ENCODE measurements at places on chromosomes 1 and 21. TPM values are rescaled to one million over a fixed set of nuclear protein-coding genes. Genes with fewer than 3 reads are reported as not detected.

Gene TLCD4
- 17.8 TPM for total RNA-seq

Gene TSPEAR
- total RNA-seq = not detected

Gene AKR7A2
- 86.0 TPM for total RNA-seq

Gene LRRC53
- not detected for total RNA-seq

Gene LAMB3
- 0.14 TPM for total RNA-seq

Gene GNAT2
- total RNA-seq = not detected

Gene CD1B
- total RNA-seq = not detected

Gene PTCH2
- 0.68 TPM for total RNA-seq

Gene CALML6
- not detected for total RNA-seq

Gene KRTAP19-3
- total RNA-seq = not detected

Gene NUDT17
- total RNA-seq = 1.6 TPM

Gene AGT
- 9.2 TPM for total RNA-seq

Gene CDA
- total RNA-seq = 4.3 TPM

Gene KIF14
- 0.28 TPM for total RNA-seq

DNA sequence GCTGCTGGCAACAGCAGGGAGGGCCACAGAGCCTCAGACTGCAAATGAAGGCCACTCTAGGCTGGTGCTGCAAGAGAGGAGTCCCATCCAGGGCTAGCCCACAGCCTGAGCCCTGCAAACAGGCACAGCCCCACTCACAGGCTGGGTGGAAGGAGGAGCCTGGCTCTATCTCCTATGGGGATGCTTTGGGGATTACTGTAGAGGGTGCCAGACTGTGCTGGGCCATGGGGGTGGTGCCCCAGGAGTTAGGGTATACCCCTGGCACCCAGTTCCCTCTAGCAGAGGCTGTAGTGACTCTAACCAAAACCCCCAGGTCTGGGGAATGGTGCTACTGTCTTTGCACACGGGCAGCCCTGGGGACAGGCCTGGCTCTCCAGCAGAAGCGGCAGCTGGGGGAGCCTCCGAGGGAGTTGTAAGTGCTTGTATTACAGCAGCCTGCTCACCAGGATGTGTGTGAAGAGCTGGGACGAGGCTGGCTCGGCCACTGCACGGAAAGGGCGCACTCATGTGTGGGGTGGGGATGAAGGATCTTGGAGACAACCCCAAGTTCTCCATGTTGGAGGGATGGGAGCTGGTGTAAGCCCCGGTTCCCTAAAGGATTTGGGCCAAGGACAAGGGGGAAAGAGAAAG lies 23.4 kb upstream of the EVA1B start:
- DNase-seq = no peak

DNA sequence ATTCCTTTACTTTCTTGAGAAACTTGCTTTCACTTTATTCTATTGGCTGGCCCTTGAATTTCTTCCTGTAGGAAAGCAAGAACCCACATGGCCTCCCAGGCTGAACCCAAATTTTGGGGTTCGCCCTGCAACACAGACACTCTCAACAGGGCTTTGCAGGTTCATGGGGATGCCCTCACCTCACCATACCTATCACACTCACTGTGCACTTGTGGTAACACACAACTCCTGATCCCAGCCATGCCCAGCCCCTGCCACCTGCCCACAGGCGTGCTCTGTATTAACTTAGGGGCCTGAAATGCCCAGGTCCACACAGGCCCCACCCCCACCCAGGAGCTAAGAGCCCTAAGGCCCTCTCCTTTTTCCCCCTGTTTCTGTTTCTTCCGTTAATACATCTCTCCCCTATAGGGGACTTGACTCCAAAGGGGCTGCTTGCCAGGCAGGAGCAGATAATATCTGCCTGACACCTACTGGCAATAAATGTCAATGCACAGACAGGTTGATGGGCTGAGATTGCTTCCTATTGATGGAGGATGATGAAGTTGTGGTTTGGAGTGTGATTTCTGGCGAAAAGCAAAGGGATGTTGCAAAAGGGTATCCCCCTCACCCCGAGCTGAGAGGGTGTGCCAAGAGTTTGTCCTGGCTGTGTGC lies 171.5 kb downstream of the AJAP1 start:
- DNase-seq = no peak

- DNase-seq = no peak
Observed at GRCh38 chr1:199856216-199856780, 171.2 kb upstream of the NR5A2 start.

GRCh38 chr1:99751877-99752504 lies 14.4 kb downstream of the FRRS1 start:
- no peak for DNase-seq

- no peak for DNase-seq
Observed at GRCh38 chr1:93081716-93082115, 2.6 kb downstream of the MTF2 start.

- DNase-seq = no peak
Observed at GRCh38 chr1:90580176-90580575, 136.9 kb downstream of the BARHL2 start.

GRCh38 chr1:155253797-155254196 lies 1.5 kb downstream of the ENTREP3 start:
- no peak for DNase-seq

DNA sequence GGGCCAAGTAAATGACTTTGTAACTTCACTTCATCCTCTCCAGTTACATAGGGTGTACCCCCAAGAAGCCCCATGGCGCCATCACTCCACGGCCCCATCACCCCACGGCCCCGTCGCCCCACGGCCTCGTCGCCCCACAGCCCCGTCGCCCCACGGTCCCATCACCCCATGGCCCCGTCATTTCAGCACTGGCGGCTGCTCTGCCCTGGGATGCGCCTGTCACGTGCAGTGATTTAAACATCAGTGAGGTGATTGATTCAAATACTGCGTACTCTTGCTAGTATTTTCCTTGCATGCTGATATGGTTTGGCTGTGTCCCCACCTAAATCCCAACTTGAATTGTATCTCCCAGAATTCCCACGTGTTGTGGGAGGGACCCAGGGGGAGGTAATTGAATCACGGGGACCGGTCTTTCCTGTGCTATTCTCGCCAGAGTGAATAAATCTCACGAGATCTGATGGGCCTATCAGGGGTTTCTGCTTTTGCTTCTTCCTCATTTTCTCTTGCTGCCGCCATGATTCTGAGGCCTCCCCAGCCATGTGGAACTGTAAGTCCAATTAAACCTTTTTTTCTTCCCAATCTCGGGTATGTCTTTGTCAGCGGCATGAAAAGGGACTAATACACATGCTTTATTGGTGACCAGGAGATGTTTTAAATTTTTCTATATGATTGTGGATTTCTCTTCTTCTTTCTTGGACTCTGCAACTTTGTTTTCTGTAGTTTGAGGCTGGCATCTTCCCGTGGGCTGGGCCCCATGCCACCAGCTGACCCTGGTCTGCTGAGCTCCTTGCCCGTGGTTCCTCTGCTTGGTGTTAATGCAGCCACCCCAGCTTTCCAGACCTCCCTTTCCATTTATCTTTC lies 50.1 kb upstream of the PCBP3 start:
- DNase-seq = peak; percentile 57

GRCh38 chr1:192951691-192952460 lies 107.3 kb downstream of the UCHL5 start:
- DNase-seq = peak; percentile 74

DNA sequence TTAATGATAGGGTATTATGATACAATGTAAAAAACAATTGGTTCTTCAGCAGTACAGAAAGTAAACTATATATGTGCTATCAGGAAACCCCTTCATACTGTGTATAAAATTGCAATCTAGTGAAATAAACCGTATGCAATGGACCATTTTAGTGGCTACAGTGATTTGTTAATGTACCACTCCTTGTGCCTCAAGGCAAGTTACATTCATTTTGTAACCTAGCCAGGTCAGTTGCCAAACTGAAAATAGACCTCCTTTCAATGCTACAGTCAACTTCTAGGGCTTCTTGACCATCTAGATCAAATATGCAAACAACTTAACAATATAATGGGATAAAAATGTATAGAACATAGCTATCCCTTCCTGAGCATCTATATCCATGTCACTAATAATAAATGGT lies 52.0 kb upstream of the RAVER2 start:
- DNase-seq = no peak

- DNase-seq = no peak
Observed at GRCh38 chr1:201250326-201251011, 32.8 kb upstream of the PKP1 start.

- no peak for DNase-seq
Observed at GRCh38 chr1:39525366-39526165, 34.1 kb downstream of the BMP8A start.

- peak; percentile 92 for DNase-seq
Observed at GRCh38 chr1:59057211-59057694, 239.6 kb upstream of the FGGY start.

DNA sequence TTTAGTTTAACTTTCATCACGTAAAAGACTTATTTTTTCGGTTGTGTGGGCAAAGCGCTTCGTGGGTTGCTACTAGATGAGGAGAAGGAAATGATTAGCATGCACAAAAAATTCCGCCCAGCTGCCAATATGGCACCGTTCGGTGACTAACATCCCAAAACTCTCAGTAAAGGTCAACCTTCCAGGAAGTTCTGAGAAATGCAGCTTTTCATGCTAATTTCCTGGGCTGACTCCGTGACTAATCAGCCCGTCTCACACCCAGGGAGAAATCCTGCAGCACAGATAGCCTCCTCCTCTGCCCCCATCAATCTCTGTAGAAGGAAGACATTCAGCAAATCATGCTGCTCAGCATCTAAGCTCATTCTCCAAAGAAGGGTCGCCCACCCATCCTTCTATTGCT lies 34.1 kb downstream of the TMCO4 start:
- DNase-seq = no peak

GRCh38 chr1:235920596-235921375 lies 54.1 kb upstream of the LYST start:
- DNase-seq = no peak

- DNase-seq = no peak
Observed at GRCh38 chr21:37639756-37640155, 273.2 kb downstream of the DYRK1A start.
